Liver (tissue), 10 donors: ENCODE measurements at places on chromosomes 7 and 10. TPM values are rescaled to one million over a fixed set of nuclear protein-coding genes. Genes with fewer than 3 reads are reported as not detected.

DNA sequence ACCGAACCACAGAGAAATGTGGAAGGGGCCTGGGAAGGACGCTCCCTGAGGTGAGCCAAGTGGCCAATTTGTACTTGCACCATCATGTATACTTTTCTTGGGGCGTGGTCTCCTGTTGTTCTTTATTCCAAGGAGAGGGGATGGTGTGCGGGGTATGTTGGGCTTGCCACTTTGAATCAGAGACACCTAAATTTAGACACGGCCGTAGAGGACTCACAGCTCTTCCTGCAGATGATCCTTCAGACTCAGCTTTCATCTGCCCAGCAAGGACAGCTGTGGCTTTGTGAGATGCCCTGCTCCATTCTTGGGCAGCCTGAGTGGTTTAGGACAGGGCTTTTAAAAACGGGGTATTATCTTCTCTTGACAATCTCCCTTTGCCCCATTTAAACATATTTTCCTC, 473.2 kb downstream of the REEP3 start:
- DNase-seq: no peak
- no peaks in the 10 kb centered on the region for H3K36me3 ChIP-seq
- no peak overlapping the region for H3K27ac ChIP-seq
- no peaks in the 10 kb centered on the region for H3K4me1 ChIP-seq

DNA sequence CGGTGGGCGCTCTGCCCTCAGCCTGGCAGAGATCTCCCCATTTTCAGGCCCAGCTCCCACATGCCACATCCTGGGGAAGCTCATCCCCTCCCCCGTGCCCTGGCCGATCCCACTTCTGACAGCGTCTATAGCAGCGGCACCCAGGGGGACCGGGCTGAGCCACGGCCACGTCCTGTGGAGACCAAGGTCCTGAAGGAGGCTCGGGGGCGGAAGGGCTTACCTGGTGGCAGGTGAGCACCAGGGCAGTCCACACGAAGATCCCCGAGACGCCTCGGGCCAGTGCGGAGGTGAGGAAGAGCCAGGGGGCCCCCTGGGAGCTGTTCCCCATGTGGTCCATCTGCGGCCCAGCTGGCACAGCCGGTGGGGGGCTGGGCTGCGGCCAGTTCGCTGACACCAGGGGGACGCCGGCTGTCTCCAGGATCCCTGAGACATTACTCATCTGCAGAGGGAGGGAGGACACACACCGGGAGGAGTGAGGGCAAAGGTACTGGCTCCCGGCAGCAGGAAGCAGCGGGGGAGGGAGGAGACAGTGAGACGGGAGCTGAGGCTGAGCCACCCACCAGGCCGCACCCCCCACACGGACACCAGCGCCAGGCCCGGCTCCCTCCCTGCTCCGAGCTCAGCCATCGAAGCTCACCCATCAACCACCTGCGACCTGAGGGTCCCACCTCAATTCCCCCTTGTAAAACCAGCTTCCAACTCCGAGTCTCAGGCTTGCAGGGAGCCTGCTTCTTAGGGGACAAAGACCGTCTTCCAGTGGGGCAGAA, 776 bp downstream of the TMEM184A start:
- peak overlapping the region; percentile 86 for H3K27ac ChIP-seq
- peak; percentile 57 for DNase-seq
- no peaks in the 10 kb centered on the region for H3K27me3 ChIP-seq
- H3K4me3 ChIP-seq: peak overlapping the region; percentile 26
- H3K4me1 ChIP-seq: peaks cover 6% of the 10 kb centered on the region

DNA sequence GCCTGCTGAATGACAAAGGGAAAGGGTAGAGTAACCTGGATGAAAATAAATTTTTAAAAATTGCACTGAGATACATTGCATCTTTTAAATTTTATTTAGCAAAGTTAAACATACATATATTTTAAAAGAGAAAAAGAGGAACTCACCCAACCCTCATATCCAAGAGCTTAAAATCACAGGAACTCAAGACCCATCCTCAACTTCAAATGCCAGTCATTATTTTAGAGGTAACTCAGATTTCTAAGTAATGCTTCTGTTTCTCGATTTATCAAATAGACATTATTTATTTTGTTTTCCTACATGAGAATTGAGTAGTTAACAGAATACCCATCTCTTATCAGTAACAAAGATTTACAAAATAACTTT, 32.4 kb upstream of the KMT2E start:
- H3K4me3 ChIP-seq: no peak overlapping the region
- peaks cover 23% of the 10 kb centered on the region for H3K4me1 ChIP-seq
- no peak for DNase-seq
- no peak overlapping the region for H3K27ac ChIP-seq
- H3K36me3 ChIP-seq: no peaks in the 10 kb centered on the region
- H3K27me3 ChIP-seq: no peaks in the 10 kb centered on the region

- DNase-seq: no peak
- no peak overlapping the region for H3K4me3 ChIP-seq
- no peaks in the 10 kb centered on the region for H3K4me1 ChIP-seq
- H3K36me3 ChIP-seq: peaks cover 52% of the 10 kb centered on the region
- H3K27me3 ChIP-seq: no peaks in the 10 kb centered on the region
Measured at GRCh38 chr7:54749200-54749599, 9.8 kb downstream of the SEC61G start.

- H3K36me3 ChIP-seq: no peaks in the 10 kb centered on the region
- H3K4me1 ChIP-seq: no peaks in the 10 kb centered on the region
- no peak for DNase-seq
- no peak overlapping the region for H3K27ac ChIP-seq
- no peaks in the 10 kb centered on the region for H3K27me3 ChIP-seq
Measured at GRCh38 chr10:68594405-68594804, 34.3 kb downstream of the TET1 start.

- no peaks in the 10 kb centered on the region for H3K27me3 ChIP-seq
- peaks cover 45% of the 10 kb centered on the region for H3K36me3 ChIP-seq
- peaks cover 3% of the 10 kb centered on the region for H3K4me1 ChIP-seq
- H3K27ac ChIP-seq: no peak overlapping the region
- no peak overlapping the region for H3K4me3 ChIP-seq
Measured at GRCh38 chr7:105107458-105107857, 93.5 kb downstream of the KMT2E start.

GRCh38 chr7:50733552-50733951, 49.1 kb downstream of the GRB10 start:
- DNase-seq: no peak
- H3K27me3 ChIP-seq: no peaks in the 10 kb centered on the region
- H3K4me3 ChIP-seq: no peak overlapping the region
- peaks cover 15% of the 10 kb centered on the region for H3K4me1 ChIP-seq
- H3K27ac ChIP-seq: no peak overlapping the region
- H3K36me3 ChIP-seq: no peaks in the 10 kb centered on the region

DNA sequence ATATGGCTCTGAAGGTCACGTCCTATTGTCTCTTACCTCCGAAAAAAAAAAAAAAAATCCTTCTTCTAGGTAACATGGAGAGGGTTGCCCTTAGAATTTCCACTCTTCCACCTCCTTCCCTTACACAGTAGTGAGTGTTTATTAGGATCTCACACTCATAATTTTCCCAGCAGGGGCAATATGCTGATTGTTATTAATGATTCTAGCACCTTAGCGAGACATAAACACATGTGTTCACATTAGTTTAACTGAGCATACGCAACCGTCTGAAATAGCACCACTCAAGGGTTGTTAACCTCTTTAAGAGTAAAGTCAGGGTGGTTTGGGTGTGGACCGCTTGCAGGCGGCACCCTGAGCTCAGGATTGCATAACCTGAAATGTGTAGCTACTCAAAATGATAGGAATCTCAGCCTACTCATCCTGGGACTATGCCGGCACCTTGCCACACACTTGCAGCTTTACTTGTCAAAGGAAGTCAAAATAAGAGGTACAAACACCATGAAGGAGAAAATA, 52.2 kb downstream of the CPEB3 start:
- peaks cover 33% of the 10 kb centered on the region for H3K4me1 ChIP-seq
- H3K27ac ChIP-seq: peak overlapping the region; percentile 94
- DNase-seq: no peak
- peak overlapping the region; percentile 73 for H3K4me3 ChIP-seq
- no peaks in the 10 kb centered on the region for H3K27me3 ChIP-seq

ERVW-1 gene
- not detected for total RNA-seq

IDE gene
- 31.3 TPM for total RNA-seq

CTBP2 gene
- 59.2 TPM for total RNA-seq

CTTNBP2 gene
- 1.7 TPM for total RNA-seq

CYP2C9 gene
- total RNA-seq: 1,353 TPM

C10orf71 gene
- total RNA-seq: not detected

- H3K27ac ChIP-seq: no peak overlapping the region
- no peaks in the 10 kb centered on the region for H3K4me1 ChIP-seq
- H3K36me3 ChIP-seq: no peaks in the 10 kb centered on the region
- DNase-seq: no peak
- no peak overlapping the region for H3K4me3 ChIP-seq
Measured at GRCh38 chr7:63012633-63013183, 985.9 kb upstream of the ZNF722 start.

MEOX2 gene
- total RNA-seq: 0.70 TPM

TMEM236 gene
- 0.17 TPM for total RNA-seq
